ENCODE measurements at places on chromosomes 6 and 20.

- DNase-seq, result no peak
These were observed 2.4 kb downstream of the SLC22A1 start for GRCh38 chr6:160124007-160124406.

DNA sequence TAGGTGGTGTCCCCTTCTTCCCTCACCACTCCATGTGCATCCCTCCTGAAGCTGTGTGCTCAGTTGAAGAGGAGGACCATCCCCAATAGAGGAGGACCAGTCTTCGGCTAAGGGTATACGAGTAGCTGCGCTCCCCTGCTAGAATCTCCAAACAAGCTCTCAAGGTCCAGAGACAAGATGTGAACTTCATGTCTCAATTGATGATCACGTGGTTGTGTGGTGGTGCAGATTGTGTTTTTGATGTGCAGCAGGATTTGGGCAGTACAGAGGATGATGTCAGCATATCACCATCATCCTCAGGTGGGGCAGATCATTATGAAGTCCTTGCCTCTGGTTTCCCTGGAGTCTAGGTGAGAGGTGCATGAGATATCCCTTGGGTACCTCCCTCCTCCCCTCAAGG lies 20.0 kb upstream of the DDR1 start:
- DNase-seq, result no peak

GRCh38 chr6:33029328-33030184 lies 20.2 kb upstream of the HLA-DOA start:
- no peak for DNase-seq

DNA sequence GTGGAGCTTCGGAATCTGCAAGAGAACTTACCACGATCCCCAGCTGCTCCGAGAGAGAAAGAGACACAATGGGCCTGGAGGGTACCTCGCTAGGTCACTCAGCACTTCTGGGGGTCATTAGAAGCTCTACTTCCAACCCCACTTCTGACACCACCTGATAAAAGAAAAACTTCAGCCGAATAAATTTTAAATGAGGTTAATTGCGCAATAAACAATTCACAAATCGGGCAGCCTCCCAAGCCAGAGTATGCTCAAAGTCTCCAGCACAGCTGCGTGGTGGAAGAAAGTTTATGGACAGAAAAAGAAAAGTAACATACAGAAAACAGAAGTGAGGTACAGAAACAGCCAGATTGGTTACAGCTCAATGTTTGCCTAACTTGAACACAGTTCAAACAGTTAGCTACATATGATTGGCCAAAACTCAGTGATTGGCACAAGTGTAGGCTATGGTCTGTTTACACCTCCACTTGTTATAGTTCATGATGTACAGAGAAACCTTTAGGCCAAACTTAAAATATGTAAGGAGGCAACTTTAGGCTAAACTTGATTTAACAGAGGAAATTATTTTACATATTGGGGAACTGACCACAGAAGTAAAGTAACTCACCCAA lies 52.6 kb downstream of the COL11A2 start:
- DNase-seq, result no peak

DNA sequence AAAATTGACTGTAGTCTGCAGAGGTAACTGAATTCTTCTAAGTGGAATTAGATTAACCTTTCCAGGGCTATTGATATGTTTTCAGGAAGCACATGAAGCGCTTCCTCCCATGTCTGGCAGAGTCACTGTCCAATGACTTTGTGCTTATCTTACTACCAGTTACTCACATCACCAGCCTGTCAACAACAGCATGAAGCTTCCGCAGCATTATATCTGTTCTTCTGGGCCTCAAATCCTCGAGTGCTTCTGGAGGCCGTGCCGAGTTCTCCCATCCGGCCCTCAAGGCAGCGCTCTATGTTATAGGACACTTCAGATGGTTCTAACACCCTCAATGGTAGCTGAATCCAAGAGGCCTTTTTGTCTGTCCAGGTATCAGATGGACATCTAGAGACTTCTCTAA lies 33.2 kb downstream of the PSMG4 start:
- DNase-seq, result no peak

- no peak for DNase-seq
These were observed 120.9 kb downstream of the TASP1 start for GRCh38 chr20:13517831-13518230.

DNA sequence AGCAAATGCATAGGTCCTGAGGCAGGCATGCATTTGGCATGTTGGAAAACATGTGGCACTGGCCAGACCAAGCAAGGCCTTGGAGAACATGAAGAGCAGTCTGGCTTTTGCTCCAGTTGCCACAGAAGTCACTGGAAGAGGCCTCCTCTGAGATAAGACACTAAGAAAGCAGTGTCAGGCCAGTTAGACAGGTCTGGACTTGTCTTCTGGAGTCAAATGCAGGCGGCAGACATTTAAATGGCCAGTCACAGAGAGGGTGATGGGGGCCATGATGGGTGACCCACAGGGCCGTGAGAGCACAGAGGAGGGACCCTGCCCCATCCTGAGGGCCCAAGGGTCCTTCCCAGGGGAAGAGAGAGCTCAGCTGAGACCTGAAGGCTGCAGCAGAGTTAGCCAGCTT lies 26.7 kb upstream of the ADA start:
- no peak for DNase-seq

GRCh38 chr6:134003542-134003951 lies 48.9 kb downstream of the SLC2A12 start:
- DNase-seq, result no peak

- no peak for DNase-seq
These were observed 168.2 kb downstream of the SAMD5 start for GRCh38 chr6:147676495-147677199.

GRCh38 chr6:43981363-43981990 lies 145.8 kb downstream of the MRPL14 start:
- DNase-seq, result no peak

DNA sequence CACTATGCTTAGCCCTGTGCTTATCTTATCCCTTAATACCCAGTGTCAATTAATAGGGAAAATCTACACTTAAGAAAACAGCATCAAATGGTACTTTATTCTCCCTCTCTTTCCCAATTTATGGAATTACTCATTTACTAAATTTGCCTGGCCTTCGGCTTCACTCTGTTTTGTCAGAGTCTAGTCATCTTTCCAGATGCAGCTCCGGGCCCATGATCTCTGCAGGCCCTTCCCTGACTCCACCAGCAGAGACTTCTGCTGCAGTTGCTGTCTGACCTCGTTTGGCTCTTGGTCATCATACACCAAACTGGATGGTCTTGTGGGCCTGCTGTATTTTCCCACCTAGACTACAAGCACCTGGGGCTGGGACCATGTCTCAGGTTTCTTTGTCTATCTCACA lies 27.4 kb downstream of the MRS2 start:
- DNase-seq, result no peak

DNA sequence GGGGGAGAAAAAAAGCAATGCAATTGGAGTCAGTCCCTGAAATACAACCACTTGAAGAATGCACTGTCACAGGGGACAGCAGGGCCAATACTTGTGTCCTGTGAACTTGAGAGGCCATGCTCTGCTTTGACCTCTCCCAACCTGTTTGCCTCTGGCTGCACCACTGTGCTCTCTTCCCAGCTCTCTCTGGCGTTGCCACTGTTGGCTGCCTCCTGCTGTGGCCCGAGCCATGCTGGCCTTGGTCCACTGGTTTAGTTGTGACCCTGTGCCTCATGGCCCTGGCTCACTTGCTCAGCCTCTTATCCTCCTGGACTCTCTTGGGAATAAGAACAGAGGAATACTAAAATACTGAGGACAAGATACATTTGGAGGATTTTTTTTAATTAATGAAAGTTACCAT lies 14.5 kb upstream of the FBXO30 start:
- DNase-seq, result no peak

DNA sequence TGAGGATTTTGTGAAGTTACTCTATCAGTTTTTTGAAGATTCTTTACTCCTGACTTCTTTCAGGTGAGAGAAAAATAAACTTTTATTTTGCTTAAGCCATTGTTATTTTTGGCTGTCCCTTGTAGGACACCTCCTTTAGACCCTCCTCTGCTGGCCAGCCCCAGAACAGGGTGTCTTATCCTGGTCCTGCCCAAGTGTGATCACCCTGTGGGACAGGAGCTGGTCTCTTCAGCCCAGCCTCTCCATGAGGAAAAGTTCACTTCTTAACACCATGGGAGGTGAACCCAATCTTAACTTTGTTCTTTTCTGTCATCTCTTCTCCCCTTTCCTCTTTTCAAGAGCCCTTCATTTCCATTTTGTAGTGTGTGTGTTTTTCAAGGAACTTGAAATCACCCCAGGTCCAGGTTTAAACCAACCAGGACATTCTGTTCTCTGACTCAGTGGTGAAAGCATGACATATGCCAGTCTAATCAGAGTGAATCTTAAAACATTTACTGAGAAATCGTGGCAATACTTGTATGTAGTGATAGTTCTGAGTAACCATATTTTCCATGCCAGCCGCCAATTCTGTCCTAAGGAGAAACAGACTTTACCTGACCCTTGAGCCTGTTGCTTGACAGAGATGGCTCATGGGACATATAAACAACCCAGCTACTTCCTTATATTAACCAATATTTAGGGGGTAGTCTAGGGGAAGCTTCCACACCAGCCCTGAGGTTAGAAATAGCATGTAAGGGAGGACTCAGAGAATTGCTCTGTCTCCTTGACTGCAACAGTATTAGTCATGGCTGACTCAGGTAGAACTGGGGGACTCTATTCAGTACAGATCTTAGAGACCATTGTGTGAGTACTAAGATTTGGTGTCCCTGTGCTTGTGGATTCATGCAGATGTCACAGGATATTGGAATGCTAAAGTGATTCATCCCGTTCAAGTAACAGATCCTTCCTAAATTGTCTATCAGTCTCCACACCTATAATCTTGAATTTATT lies 48.8 kb downstream of the FLRT3 start:
- no peak for DNase-seq

GRCh38 chr20:58975353-58975752 lies 5.7 kb upstream of the NELFCD start:
- DNase-seq, result no peak

DNA sequence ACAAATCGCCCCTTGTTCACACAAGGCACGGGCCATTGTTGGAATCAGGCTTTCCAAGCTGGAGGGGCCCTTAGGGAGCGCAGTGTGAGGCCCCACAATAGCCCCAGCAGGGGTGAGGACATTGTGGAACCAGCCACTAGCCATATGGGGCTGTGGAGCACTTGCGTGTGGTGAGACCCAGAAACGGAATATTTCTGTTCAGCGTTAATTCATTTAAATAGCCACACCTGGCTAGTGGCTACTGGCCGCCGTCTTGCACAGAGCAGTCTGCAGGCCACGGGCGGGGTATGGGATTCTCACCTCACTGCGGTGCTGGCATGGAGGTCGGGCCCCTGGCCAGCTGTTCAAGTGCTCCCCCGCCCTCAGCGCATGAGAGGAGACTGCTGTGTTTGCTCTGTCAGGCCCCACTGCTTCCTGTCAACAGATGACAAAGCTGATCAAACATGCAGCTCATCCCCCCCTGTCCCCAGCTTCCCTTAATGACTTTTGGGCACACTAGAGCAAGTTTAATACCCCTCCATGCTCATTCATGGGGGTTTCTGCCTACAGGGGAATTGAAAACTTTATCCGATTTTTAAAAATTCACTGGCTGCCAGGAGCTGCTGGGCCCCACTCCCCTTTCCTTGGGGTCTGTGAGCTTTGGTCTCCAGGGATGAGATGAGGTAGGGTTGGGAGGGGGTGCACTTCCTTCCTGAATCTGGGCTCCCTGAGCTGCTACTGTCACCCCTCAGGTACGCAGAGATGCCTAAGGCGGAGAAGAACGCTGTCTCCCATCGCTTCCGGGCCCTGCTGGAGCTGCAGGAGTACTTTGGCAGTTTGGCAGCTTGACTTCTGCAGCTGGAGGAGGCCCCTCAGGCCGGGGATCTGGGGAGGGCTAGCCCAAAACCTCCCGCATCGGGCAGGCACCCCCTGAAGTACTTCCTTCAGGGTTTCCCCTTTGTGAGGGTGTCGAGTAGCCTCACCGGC lies 13.6 kb downstream of the ITPA start:
- DNase-seq, result no peak

GRCh38 chr6:7215798-7216231 lies 97.2 kb downstream of the SSR1 start:
- DNase-seq, result no peak

- DNase-seq, result no peak
These were observed 3.0 kb upstream of the HTR1E start for GRCh38 chr6:86934365-86934764.

DNA sequence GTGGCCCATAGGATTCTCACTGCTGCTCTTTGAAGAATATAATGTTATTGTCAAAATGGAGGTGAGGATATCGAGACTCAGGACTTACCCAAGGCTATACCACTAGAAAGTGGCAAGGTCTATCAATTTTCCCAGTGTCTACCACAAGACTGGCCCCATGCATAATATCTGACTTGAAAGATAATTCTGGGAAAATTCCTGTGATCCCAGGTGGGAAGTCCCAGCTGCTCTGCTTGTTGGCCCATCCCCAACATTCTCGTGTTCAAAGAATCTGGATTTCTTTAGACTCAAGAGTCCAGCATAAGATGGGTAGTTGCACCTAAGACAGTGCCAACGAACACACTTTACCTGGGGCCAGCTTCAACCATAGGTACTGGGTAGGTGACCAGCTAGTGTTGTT lies 120.7 kb upstream of the DTNBP1 start:
- no peak for DNase-seq

GRCh38 chr20:10651227-10651990 lies 22.4 kb downstream of the JAG1 start:
- no peak for DNase-seq

DNA sequence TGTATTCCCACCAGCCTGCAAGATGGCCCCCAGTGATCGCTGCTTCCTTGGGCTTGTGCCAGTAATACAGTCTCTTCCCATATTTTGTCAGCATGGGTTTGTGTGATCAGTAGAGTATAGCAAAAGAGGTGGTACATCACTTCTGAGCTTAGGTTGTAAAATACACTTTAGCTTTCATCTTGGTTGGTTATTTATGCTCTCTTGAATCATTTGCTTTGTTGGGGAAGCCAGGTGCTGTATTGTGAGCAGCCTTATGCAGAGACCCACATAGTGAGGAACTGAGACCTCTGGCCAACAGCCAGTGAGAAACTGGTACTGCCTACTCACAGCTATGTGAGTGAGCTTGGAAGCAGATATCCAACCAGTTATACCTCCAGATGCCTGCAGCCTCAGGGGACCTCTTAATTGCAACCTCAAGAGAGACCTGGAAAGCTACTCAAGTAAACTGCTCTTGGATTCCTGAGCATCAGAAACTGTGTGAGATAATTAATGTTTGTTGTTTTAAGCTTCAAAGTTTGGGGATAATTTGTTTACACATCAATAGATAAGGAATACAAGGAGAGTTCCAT lies 229.3 kb downstream of the FARS2 start:
- DNase-seq, result no peak

GRCh38 chr6:27601668-27602254 lies 128.9 kb upstream of the ZNF184 start:
- no peak for DNase-seq

DNA sequence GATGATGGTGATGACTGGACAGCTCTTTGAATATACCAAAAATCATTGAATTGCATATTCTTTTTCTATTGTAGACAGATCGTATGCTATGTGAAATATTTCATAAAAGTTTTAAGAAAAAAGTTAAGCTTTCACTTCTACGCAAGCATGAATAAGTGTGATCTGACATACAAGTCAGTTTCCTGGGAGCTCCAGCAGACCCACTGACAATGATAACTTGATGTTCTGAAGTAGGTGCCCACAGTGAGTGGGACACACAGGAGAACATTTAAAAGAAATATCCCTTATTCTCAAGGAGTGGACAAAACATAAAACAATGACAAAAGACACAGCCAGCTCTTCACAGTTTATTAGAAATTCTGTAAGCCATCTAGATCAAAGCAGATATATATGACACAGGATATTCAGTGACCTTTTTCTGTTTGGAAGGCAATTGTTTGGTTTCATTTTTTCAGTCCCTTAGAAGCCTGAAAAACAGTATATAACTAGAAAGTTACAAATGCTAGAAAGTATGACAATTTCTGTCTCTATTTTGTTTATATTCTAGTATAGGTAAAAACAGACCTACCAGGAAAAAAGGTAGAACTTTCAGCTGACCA lies 101.4 kb downstream of the IRF4 start:
- no peak for DNase-seq

Data from stimulated activated CD4-positive, alpha-beta T cell treated with anti-CD3 and anti-CD28 coated beads, Interleukin-1b, Interleukin-23, amount 100 ng/mL, for 48 hours (primary cell).